ENCODE measurements at places on chromosomes 12 and 14. TPM values are rescaled to one million over a fixed set of nuclear protein-coding genes. Genes with fewer than 3 reads are reported as not detected.

Gene POTEM
- not detected for total RNA-seq

Gene MED13L
- 135 TPM for total RNA-seq

Gene NRIP2
- 17.9 TPM for total RNA-seq

- DNase-seq = peak; percentile 52
These were observed 666 bp downstream of the FMNL3 start for GRCh38 chr12:49706351-49707127.

DNA sequence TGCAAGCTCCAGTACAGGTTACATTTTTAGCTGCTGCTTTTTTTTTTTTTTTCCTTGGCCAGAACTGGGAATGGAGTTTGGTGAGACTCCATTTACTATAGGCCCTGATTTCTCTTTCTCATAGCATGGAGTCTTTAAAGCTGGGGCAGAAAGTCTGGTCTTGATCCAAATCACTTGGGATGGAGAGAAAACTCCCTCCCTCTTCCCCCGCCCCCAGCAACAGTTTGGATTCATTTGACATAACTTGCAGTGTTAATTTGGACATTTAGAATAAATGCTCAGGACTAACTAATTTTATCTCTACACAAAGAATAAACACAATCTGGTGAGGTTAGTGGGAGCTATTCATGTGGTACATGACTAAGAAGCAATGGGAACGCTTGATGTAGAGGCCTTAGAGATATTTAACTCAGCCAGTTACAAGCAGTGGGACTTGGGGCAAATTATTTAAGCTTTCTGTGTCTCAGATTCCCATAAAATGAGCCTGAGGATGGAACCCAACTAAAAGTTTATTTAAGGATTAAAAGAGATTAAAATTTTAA is 107.3 kb upstream of the ARHGAP5 start:
- DNase-seq = no peak
